ENCODE measurements at places on chromosomes 7 and 10.

- DNase-seq: peak; percentile 59
Observed at GRCh38 chr7:30285067-30285535, 704 bp downstream of the ZNRF2 start.

- no peak for DNase-seq
Observed at GRCh38 chr10:126369125-126369710, 19.1 kb downstream of the ADAM12 start.

DNA sequence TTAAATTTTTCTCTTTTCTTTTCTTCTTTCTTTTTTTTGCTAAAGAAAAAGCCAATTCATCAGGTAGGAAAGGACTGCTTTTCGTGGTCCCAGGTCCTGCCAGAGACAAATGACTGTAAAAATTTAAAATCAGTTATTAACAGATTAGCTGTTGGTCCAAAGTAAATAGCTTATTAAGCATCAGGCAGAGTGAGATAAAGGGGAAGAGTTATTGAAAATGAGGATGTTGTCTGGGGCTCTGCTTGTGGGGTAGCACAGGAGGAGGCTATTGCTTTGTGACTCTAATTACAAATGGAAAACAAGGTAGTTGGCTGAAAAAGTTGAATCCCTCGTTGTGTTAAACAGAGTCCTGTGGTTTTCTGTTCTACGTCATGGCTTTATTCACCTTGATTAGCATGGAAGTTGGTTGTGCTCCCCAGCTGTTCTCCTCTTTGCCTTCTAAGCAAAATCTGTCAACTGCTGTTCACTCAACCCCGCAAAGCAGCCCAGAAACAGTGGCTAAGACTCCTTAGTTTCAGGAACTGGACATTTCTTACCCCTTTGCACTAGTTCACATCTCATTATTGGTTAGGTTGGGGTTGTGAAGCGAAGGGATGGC lies 128.9 kb downstream of the SNX10 start:
- peak; percentile 13 for DNase-seq

GRCh38 chr7:73865738-73866445 lies 4.9 kb downstream of the TMEM270 start:
- DNase-seq: peak; percentile 85

DNA sequence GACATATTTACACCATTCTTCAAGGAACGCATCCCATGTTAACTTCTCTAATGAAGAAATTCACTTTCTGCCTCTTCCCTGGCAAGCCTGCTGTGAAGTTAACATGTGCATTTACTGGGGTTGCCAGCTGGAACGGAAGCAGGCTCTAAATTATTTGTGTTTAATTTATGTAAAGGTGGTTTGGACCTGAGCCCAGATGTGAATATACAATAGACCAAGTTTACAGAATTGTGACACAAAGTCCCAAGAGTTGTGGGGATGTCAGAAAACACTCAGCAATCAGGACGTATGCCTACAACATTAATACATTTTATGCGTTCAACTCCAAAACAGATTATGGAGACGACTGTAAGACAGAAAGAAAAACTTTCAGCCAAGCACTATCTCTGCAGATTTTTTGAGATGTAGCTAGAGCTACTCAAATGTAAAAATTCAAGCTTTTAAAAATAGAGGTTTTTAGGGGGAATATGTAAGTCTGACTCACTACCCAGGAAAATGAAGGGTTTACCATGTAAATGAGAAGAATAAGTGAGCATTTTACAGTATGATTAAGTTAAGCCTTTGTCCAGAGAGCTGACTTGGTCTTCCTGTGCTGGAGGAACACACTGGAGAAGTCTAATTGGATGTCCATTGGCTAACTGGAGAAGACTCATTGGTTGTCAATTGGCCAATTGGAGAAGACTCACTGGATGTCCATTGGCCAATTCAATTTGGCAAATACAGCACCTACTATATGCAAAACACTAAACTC lies 19.5 kb downstream of the NRP1 start:
- no peak for DNase-seq

DNA sequence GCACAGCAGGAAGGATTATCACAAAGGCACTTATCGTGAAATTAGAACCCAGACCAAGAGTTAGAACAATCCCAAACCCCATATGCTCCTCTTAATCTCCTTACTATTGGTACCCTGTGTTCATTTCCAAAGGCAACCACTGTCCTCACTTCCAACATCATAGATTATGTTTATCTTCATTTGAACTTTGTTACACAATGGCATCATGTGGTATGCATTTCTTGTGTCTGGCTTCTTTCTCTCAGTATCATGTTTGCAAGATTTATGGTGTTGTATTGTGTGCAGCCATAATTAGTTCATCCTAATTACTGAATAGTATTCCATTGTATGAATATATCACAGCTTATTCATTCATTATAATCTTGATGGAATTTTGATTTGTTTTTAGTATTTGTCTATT lies 124.6 kb upstream of the SEC61G start:
- DNase-seq: no peak

DNA sequence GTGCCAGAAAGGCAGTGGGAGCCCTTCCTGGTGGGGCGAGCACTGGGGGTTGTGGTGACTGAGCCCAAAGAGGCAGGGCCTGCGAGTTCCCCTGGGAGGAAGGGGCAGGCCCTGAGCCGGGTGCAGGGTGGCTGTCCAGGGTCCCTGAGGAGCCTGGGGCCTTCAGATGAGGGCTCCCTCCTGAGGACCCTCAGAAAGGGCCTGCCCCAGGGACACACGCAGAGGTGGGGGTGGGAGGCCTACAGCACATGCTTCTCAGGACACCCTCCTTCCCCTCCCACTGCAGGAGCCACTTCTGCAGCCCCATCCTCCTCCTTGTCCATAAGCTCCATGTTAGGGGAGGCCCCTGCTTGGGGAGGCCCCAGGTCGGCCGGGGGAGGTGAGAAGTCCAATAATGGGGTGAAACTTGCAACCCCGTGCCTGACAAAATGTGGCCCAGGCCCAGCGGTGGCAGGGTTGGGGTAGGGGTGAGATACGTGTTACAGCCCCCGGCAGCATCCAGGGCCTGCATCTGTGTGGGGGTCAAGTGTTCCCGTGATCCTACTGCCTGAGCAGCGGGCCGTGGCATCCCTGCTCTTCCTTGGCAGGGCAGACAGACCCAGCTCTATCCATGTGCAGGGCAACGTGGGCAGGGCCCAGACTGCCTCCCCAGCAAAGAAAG lies 31.8 kb upstream of the RET start:
- DNase-seq: no peak

DNA sequence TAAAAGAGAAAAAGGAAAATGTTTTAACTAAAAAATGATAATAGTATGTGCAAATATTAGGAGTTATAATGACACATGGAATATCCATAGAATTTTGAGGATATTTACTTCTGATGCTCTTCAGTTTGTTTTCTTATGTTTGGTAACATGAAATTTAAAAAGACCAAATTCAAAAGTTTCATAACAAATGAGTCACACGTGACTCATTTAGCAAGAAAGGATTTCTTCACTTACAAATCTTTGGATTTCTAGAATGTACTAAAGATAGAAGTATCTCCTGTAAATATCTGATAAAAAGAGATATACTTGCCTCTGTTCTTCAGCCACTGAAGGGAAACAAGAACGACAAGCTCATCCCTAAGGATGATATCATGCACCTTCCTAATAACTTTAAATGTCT lies 774.5 kb upstream of the LRRTM3 start:
- no peak for DNase-seq

DNA sequence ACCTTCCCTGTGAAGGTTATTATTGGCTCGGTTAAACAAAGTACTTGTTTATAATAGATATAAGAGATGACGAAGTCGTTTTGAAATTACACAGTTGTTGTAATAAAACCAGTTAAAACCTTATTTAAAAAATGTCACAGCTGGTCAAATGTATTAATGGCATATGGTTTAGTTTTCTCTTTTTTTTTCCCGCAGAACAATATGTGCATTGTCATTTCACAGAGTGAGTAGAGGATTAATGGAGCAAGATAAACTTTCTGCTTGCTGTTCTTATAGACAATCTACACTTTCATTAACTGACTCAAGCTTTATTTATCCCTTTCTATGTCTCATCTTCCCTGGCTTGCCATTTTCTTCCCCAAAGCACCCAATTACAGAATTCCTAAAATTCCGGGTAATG lies 404.3 kb upstream of the NPVF start:
- no peak for DNase-seq

DNA sequence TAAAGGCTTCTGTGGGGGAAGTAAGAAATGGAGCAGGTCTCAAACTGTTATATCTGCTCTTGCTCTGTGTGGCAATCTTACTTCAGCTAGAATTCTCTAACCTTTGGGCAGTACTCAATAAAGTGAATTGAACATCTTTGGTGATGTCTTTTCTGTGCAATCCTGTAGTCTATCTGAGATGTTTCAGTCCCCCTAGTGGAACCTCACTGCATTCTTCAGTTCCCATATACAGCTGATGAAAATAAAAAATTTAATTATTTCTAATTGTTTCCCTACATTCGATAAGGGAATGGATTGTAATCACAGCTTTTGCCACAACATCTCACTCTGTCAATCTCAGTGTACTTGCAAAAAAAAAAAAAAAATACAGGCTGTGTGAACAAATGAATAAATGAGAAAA lies 522.6 kb downstream of the DNAJB9 start:
- peak; percentile 26 for DNase-seq

DNA sequence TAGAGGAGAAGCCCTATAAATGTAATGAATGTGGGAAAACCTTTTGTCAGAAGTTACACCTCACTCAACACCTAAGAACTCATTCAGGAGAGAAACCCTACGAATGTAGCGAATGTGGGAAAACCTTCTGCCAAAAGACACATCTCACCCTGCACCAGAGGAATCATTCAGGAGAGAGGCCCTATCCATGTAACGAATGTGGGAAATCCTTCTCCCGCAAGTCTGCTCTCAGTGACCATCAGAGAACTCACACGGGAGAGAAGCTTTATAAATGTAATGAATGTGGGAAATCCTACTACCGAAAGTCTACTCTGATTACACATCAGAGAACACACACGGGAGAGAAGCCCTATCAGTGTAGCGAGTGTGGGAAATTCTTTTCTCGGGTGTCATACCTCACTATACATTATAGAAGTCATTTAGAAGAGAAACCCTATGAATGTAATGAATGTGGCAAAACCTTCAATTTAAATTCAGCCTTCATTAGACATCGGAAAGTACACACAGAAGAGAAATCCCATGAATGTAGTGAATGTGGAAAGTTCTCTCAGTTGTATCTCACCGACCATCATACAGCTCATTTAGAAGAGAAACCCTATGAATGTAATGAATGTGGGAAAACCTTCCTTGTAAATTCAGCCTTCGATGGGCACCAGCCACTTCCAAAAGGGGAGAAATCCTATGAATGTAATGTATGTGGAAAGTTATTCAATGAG lies 18.9 kb downstream of the RBAK start:
- peak; percentile 25 for DNase-seq

DNA sequence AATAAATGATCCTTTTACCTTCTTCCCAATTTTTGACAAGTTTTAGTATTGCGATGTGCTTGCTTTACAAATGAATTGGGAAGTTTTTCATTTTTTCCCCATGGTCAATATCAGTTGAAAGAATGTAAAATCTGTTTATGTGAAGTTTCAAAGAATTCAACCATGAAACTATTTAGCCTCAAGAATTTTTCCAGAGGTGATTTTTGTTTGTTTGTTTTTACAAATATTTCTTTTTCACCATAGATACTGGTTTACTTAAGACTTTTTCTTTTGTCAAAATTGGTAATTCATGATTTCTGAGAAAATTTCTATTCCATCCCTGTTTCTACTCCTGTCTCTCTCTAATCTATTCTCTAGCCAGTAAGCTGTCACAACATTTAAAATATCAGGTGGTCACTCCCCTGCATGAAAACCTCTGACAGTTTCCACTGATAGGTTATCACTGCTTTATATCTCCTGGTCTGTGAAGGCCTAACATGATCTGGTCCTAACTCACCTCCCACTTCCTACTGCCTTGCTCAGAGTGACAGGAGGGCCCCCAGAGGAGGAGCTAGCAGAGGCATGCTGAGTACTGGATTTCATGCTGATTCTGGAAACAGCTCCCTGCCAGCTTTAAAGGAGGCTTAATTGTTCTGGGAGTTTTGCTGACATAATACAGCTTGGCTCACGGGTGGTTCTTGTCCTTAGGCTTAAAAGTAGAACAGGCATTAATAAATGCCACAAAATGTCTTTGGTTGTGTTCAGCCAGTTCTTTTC lies 7.6 kb upstream of the ARMS2 start:
- DNase-seq: no peak

- DNase-seq: no peak
Observed at GRCh38 chr7:44279286-44279685, 46.1 kb downstream of the CAMK2B start.

GRCh38 chr10:30070001-30070685 lies 10.8 kb upstream of the JCAD start:
- DNase-seq: no peak

DNA sequence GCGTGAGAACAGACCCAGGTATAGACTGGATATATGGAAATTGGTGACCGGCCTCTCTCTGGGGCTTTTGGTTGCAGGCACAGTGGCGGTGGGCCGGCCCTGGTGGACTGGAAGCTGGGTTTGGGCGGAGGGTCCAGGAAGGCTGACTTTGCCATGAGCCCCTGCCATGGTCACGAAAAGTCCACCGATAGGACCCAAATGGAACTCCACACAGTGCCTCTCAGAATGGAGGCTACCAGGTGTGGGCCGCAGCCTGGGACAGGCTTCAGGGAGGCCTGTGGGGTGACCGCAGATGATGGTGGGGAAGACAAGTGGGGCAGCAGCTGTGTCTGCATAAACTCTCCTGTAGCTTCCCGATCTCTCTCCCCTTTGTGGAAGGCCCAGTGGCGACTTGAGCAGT lies 123.2 kb downstream of the DNAJB6 start:
- no peak for DNase-seq

GRCh38 chr7:136845899-136846465 lies 22.5 kb upstream of the CHRM2 start:
- no peak for DNase-seq

DNA sequence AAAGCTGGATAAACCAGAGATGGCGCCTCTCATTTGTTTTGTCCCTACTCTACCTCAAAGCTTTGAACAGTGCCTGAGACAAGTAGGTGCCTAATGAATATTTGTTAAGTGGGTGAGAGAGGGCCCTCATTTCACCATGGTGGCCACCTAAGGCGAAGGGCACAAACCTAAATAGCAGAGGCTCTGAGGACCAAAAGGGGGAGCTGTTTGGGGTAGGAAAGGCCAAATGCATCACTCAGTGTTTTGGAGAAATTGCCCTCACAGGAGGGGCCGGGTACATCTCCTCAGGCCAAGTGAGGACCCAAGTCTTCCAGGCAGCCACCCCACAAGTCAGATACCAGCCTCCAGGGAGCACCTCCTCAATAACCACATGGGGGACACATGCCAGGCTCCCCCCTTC lies 14.0 kb downstream of the IMPDH1 start:
- peak; percentile 36 for DNase-seq

DNA sequence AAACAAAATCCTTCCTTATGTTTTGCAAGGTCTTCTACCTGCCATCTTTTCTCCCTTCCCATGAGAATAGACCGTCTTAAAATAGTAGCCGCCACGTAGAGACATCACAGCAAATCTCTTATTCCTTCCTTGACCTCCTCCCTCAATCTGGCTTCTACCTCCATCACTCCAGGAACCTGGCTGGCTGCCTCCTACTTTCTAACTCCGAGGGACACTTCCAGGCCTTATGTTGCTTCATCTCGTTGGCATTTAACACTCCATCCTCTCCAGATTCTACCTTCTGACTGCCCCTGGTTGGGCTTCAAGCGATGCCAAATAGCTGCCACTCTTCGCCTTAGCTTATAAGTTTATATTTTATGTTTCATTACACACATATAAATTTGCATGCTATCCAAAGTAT lies 26.4 kb upstream of the CALN1 start:
- no peak for DNase-seq

- no peak for DNase-seq
Observed at GRCh38 chr10:74766501-74766900, 59.9 kb upstream of the KAT6B start.

Data from NAMALWA (cell line).